Prostate gland (tissue), 2 donors: ENCODE measurements at places on chromosomes 16 and 17.

DNA sequence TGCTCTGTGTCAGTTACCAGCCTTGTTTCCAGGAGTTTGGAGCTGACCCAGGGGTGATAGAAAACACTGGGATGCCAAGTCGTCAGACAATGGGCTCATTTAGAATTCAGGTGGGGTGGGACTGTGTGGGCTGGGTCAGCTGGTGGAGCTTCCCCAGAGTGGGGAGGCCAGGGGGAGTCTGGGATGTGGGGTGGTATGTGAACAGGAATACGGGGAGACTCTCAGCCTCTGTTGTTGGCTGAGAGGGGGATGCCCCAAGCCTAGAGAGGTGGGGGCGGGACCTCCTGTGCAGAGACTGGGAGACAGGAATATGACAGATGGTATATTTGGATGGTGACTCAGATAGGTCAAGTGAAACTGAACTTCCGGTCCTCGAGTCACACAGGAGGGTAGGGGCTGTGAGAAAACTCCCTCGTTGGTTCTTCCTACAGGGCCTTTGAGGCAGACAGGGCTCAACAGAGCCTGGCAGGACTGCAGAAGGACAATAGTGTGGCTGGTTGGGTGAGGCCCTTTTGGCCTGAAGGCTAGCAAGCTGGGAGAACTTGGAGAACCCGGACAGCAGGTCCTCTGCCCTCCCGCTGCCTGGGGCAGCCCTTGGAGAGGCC, 23.7 kb downstream of the CDH1 start:
- H3K4me1 ChIP-seq = no peaks in the 10 kb centered on the region
- DNase-seq = no peak
- no peaks in the 10 kb centered on the region for H3K36me3 ChIP-seq
- H3K27me3 ChIP-seq = no peaks in the 10 kb centered on the region
- H3K4me3 ChIP-seq = no peak overlapping the region
- peak overlapping the region; percentile 47 for H3K27ac ChIP-seq

DNA sequence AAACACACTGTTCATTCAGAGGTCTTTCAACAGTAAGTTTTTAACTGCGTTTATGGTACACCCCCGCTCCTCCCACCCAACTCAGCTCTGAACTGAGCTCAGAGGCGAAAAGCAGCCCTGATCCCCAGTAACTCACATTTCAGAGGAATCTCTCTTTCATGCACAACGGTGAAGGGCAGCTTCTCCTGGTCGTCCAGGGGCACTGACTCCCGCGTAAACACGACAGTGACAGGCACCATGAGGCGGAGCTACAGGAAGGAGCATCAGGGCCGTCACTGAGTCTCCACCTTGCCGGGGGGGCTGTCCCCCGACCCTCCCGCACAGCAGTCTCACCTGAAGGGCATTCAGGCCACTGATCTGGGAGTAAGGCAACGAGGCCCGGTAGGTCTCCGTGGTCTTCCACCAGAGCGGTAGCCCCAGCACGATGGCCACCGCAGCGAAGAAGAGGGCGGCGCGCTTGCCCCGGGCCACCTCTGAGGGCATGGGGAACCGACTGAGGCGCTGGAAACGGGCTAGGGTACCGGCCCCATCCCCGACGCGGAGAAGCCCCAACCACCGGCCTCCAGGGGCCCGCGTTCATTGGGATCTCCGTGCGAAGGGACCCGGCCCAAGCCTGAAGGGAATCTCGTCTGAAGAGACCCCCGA, 486 bp downstream of the PIGS start:
- H3K27ac ChIP-seq = peak overlapping the region; percentile 83
- peaks cover 6% of the 10 kb centered on the region for H3K4me1 ChIP-seq
- DNase-seq = peak; percentile 55
- no peaks in the 10 kb centered on the region for H3K36me3 ChIP-seq

DNA sequence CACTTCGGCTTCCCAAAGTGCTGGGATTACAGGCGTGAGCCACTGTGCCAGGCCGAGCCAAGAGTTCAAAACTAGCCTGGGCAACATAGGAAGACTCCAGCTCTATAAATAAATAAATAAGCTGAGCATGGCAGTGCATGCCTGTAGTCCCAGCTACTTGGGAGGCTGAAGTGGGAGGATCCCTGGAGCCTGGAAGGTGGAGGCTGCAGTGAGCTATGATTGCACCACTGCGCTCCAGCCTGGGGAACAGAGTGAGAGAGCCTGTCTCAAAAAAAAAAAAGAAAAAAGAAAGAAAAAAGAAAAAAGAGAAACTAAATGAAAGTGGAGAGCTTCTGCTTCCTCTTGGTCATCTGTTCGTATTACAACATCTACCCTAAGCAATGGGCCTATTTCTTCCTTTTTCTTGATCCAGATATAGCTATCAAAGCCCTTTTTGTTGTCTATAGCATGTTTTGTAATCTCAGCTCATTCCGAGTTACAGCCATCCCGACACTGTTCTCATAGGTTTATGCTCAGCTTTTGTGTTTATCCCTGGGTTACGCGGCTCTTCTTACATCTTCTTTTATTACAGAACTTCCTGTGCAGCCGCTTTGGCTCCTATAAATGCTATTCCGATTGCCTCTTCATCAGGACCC, 14.1 kb upstream of the MAPK3 start:
- no peaks in the 10 kb centered on the region for H3K36me3 ChIP-seq
- H3K27ac ChIP-seq = no peak overlapping the region
- no peaks in the 10 kb centered on the region for H3K4me1 ChIP-seq

GRCh38 chr17:28941251-28941650, 10.1 kb downstream of the PHF12 start:
- peak overlapping the region; percentile 47 for H3K27ac ChIP-seq
- no peak for DNase-seq
- H3K4me1 ChIP-seq = peaks cover 42% of the 10 kb centered on the region
- no peak overlapping the region for H3K4me3 ChIP-seq
- no peaks in the 10 kb centered on the region for H3K27me3 ChIP-seq

- peaks cover 5% of the 10 kb centered on the region for H3K4me1 ChIP-seq
- DNase-seq = no peak
- peaks cover 12% of the 10 kb centered on the region for H3K27me3 ChIP-seq
- no peak overlapping the region for H3K4me3 ChIP-seq
- H3K27ac ChIP-seq = no peak overlapping the region
- no peaks in the 10 kb centered on the region for H3K36me3 ChIP-seq
These were observed 3.5 kb downstream of the C16orf92 start for GRCh38 chr16:30026449-30026848.

GRCh38 chr16:66231452-66232160, 134.9 kb upstream of the CDH5 start:
- DNase-seq = no peak
- no peak overlapping the region for H3K4me3 ChIP-seq
- H3K4me1 ChIP-seq = no peaks in the 10 kb centered on the region
- no peak overlapping the region for H3K27ac ChIP-seq
- no peaks in the 10 kb centered on the region for H3K27me3 ChIP-seq
- H3K36me3 ChIP-seq = no peaks in the 10 kb centered on the region

- H3K36me3 ChIP-seq = no peaks in the 10 kb centered on the region
- no peak overlapping the region for H3K4me3 ChIP-seq
- no peak overlapping the region for H3K27ac ChIP-seq
These were observed 31.9 kb downstream of the SLFN11 start for GRCh38 chr17:35341411-35341992.

DNA sequence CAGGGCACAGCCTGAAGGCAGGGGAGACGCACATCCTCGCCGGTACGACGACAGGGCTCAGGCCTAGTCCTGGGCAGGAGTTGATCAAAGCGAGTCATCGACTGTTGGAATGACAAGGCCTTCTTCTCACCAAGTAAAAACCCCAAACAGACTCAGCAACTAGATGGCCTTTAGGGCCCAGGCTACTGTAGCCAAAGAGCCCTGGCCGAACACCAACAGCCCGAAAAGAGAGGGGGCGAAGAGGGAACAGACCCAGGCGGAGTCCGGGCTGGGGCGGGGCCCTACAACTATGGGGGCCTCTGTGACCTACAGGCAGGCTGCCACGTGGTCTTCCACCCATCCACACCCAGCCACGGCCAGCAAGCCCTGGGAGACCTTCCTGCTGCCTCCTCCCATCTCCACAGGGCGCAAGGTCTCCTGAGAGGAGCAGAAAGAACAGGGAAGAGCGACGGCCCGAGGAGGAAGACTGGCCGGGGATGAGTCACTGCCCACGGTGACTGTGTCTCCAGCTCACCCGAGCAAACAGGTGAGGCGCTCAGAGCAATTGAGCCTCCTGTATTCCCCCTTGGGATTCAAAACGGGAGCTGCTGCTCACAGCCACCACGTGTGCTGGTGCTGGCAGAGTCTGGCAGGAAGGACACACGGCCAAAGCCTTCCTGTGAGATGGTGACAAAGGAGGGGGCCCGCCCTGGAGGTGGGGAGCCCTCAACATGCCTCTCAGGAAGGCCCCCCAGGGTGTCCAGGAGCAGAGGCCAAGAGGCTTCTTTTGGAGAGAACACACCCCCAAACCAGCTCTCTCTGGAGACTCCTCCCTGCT, 17.7 kb downstream of the SLC16A3 start:
- DNase-seq = no peak
- no peak overlapping the region for H3K4me3 ChIP-seq
- H3K36me3 ChIP-seq = peaks cover 55% of the 10 kb centered on the region
- H3K27me3 ChIP-seq = no peaks in the 10 kb centered on the region

GRCh38 chr16:68083861-68084503, 1.2 kb upstream of the NFATC3 start:
- H3K27me3 ChIP-seq = no peaks in the 10 kb centered on the region
- peaks cover 6% of the 10 kb centered on the region for H3K4me1 ChIP-seq
- H3K36me3 ChIP-seq = no peaks in the 10 kb centered on the region
- DNase-seq = no peak
- H3K27ac ChIP-seq = peak overlapping the region; percentile 95

DNA sequence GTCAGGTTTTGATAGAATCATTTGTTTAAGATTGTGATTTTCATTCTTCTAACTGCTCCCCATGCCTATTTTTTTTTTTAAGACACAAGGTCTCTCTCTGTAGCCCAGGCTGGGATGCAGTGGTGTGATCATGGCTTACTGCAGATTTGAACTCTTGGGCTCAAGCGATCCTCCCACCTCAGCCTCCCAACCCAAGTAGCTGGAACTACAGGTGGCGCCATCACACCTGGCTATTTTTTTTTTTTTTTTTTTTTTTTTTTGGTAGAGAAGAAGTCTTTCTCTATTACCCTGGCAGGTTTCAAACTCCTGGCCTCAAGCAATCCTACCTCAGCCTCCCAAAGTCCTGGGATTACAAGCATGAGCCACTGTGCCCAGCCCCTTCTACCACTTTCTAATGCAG, 223.3 kb downstream of the CBLN1 start:
- no peaks in the 10 kb centered on the region for H3K27me3 ChIP-seq
- no peak overlapping the region for H3K4me3 ChIP-seq
- H3K36me3 ChIP-seq = no peaks in the 10 kb centered on the region
- no peak for DNase-seq
- no peak overlapping the region for H3K27ac ChIP-seq

DNA sequence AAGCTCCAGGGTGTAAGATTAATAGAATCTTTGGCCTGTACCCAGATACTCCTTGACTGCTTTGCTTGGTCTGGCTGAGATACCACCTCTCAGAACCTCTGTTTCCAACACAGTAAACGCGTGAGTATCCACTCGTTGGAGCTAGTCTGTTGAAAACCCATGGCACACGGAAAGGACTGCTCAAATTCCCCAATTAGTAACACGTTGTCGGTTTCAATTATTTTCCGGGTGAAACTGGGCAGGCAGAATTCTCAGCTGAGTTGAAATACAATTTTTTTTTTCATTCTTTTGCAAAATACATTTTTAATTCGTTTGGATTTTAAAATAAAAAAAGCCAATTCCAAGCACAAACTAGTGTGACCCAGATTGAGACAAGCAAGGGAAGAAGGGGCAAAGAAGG, 120.5 kb downstream of the MAF start:
- H3K4me3 ChIP-seq = no peak overlapping the region
- no peaks in the 10 kb centered on the region for H3K27me3 ChIP-seq
- no peaks in the 10 kb centered on the region for H3K36me3 ChIP-seq
- H3K4me1 ChIP-seq = no peaks in the 10 kb centered on the region
- no peak overlapping the region for H3K27ac ChIP-seq
- no peak for DNase-seq

GRCh38 chr16:19180741-19181140, 12.7 kb downstream of the SYT17 start:
- peaks cover 3% of the 10 kb centered on the region for H3K36me3 ChIP-seq
- H3K4me3 ChIP-seq = no peak overlapping the region
- H3K27ac ChIP-seq = no peak overlapping the region
- no peaks in the 10 kb centered on the region for H3K27me3 ChIP-seq

DNA sequence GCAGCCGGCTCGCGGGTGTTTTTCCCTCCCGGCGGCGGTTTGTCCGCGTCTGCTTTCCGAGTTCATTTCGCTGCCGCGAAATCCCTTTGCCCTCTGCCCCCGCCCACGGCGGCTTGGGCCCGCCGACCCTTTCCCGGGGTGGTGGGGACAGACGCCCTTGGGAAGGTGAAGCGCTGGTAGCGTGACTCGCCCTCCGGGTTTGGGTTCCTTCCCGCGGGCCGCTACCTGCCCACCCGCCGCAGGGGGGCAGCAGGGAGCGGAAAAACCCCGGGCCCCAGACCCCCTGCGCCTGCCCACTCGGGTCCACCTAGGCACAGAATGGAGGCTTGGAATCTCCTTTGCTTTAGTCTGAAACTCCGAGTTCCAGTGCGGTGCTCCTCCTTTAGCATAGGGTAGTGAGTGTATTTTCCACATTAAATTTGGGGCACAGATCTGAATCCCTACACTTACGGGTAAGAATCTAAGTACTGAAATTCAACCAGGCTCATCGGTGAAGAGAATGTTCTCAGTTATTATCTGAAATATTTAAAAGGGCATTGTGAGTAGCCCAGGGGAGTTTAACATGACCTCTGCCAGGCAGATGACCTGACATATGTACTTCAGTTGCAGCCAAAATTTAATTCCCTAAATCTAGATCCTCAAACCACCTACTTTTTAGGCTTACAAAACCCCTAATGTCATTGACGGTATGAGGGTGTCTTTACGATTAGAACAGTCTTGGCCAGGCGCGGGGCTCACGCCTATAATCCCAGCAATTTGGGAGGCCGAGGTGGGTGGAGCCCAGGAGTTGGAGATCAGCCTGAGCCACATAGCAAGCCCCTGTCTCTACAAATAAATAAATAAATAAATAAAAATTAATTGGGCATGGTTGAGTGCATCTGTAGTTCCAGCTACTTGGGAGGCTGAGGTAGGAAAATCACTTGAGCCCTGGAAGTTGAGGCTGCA, 1.0 kb downstream of the NME2 start:
- peaks cover 5% of the 10 kb centered on the region for H3K36me3 ChIP-seq
- H3K4me1 ChIP-seq = peaks cover 4% of the 10 kb centered on the region
- H3K4me3 ChIP-seq = peak overlapping the region; percentile 86
- H3K27me3 ChIP-seq = no peaks in the 10 kb centered on the region
- peak; percentile 14 for DNase-seq
- peak overlapping the region; percentile 87 for H3K27ac ChIP-seq

DNA sequence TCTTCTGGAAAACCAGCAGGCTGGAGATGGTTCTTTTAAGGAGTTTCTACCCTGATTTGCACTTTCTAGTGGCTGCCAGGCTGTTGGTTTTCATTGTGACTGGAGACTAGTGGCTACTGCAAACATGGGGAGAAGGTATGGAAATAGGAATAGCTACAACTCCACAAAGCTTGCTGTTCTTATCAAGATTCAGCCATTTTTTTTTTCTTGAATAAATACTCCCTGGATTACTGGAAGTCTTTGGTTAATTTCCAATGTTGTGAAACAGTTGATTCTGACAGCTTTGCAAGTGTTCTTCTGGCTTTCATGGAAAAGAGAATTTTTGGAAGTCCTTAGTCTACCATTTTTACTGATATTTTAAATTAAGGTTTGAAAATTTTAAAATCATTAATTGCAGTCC, 277.7 kb downstream of the HS3ST3A1 start:
- H3K27ac ChIP-seq = no peak overlapping the region
- no peak overlapping the region for H3K4me3 ChIP-seq
- no peaks in the 10 kb centered on the region for H3K4me1 ChIP-seq
- DNase-seq = no peak
- H3K36me3 ChIP-seq = no peaks in the 10 kb centered on the region
- no peaks in the 10 kb centered on the region for H3K27me3 ChIP-seq

GRCh38 chr17:32516940-32517701, 30.3 kb downstream of the CDK5R1 start:
- H3K27ac ChIP-seq = no peak overlapping the region
- no peak overlapping the region for H3K4me3 ChIP-seq
- no peaks in the 10 kb centered on the region for H3K36me3 ChIP-seq
- H3K4me1 ChIP-seq = no peaks in the 10 kb centered on the region
- H3K27me3 ChIP-seq = no peaks in the 10 kb centered on the region
- DNase-seq = no peak
